ENCODE measurements at places on chromosomes 7 and 10. TPM values are rescaled to one million over a fixed set of nuclear protein-coding genes. Genes with fewer than 3 reads are reported as not detected.
A peak's percentile ranks its signal among the peaks of the same experiment; 100 is the strongest.

CCL24 gene
- not detected for total RNA-seq

DNA sequence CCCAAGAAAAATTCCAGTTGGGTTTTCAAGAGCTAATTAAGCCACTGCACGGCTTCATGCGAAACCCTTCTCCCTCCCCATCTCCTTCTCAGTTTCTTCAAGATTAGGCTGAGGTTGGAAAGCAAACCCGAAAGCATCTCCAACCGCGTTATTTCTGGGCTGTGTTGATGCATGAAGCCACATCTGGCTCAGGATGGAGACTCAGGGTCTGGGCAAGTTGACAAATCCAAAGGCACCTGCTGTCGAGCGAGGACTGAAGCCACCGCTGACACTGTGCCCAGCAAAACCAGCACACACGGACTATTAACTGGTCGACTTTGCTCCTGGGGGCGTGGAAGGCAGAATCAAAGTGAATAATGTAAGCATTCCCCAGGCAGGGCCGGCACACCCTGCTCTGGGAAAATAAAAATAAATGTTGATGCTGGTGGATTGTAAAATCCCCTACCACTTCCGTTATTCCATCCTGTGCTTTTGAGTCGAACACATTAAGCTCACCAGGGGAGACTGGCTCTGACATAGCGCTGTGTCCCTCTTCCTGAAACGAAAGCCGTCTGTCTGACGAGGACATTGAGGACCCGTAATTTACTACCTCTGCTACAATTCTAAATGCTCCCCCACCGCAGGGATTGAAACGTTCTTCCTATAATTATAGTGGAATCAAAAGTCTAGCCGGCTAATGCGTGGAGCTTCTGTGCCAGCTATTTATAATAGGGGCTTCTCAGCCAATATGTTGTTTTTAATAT, 269.8 kb downstream of the ADARB2 start:
- DNase-seq, result no peak

GRCh38 chr10:4656576-4657194, 169.3 kb upstream of the AKR1E2 start:
- peak; percentile 41 for DNase-seq

DLX5 gene
- not detected for total RNA-seq

DNA sequence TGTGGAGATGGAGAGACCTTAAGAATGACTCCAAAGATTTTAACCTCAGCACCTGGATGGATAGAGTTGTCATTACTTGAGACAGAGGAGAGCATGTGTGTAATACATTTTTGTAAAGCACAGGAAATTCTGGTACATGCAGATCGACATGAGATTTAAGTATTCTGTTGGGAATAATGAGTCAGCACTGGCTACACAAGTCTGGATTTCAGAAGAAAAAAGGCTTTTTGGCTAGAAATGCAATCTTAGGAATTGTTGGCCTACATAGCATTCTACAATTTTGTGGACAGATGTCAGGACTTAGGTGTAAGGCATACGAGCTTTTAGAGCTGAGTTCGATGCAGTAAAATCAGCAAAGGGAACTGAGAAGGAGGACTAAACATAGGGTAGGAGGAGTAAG, 24.1 kb upstream of the ANKRD30A start:
- no peak for DNase-seq

GRCh38 chr7:6209340-6209739, 63.1 kb downstream of the CYTH3 start:
- no peak for DNase-seq

DNA sequence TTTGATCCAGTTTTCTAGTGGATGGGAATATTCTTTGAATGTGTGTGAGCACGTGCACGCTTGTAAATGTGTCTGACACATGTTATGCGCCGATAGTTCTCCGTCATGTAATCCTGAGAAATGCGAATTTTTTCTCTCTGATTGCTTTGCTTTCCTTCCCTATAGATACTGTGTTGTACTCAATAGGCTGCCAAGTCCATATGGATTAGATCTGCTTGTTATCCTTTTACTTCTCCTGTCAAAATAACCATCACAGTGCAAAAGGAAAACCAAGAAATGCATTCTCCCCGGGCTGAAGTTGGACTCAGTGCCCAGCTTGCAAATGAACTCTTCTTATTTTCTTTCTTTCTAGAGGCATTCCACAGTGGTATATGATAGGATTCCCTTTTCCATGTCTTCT, 131.9 kb downstream of the KIAA1217 start:
- no peak for DNase-seq

TAS2R3 gene
- total RNA-seq, result 0.29 TPM

Measured in activated T-cell treated with anti-CD3 and anti-CD28 coated beads, Interleukin-2, amount 50 U/mL, for 4 hours (primary cell).